ENCODE measurements at places on chromosomes 11 and 22.
A peak's percentile ranks its signal among the peaks of the same experiment; 100 is the strongest.

- no peak for ATAC-seq
These were observed 10.0 kb upstream of the NFRKB start for GRCh38 chr11:129905402-129905801.

- ATAC-seq: no peak
These were observed 14.3 kb downstream of the PI4KA start for GRCh38 chr22:20844055-20845037.

- no peak for ATAC-seq
These were observed 22.2 kb downstream of the CYB5R2 start for GRCh38 chr11:7651140-7651551.

DNA sequence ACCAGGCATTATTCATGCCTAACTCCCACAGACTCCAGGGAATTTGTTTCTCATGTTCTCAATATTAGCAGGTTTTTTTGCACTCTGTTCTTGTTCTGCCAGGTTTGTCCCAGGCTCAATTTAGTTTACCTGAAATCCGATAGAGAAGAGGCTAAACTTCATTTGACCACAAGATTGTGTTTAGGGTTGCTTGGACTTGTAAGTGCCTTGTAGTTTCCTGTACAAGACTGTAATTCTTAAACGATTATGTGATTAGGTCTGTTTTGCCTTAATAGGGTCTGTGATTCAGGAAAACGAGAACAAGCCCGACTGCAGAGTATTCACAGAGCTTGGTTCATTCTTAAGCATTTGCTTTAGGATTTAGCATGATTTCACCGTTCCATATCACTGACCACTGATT is 1.8 kb downstream of the PRSS23 start:
- no peak for ATAC-seq

GRCh38 chr22:17903564-17904295 is 120.6 kb downstream of the MICAL3 start:
- no peak for ATAC-seq

DNA sequence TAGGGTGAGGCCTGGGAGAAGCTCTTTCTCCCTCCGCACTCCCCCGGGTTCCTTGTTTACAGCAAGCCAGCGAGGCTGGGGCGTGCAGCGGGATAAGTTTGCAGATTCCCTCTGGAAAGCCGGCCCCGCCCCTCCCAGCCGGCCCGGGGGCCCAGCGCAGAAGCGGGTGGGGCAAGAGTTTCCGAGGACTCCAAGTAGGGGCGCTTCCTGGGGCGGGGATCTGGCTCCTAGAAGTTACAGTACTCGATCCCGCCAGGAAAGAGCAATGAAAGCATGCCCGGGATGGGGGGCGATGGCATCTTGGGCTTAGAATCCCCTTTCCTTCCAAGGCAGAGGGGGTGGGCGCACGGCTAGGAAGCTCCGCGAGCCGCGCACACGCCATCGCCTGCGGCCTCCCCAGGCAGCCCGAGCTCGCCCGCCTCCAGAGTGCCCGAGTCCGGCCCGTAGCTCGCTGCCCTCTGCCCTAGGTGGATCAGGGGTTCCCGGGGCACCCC is 385 bp downstream of the TST start:
- peak; percentile 46 for ATAC-seq

DNA sequence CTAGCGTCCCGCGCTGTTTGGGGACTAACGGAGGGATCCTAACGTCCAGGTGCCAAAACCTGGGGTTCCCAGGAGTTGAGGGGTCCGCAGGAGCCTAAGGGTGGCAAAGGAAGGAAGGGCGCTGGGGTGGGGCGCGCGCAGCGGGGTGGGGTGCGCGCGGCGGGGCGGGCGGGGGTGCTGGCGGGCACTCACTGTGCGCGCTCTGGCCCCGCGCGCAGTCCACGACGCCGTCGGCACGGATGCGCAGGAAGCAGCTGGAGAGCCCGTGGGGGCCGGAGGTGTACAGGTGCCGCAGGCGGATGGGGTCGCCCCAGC is 412 bp downstream of the FGF19 start:
- ATAC-seq: no peak

GRCh38 chr22:50684501-50684900 is 11.9 kb downstream of the SHANK3 start:
- peak; percentile 41 for ATAC-seq

DNA sequence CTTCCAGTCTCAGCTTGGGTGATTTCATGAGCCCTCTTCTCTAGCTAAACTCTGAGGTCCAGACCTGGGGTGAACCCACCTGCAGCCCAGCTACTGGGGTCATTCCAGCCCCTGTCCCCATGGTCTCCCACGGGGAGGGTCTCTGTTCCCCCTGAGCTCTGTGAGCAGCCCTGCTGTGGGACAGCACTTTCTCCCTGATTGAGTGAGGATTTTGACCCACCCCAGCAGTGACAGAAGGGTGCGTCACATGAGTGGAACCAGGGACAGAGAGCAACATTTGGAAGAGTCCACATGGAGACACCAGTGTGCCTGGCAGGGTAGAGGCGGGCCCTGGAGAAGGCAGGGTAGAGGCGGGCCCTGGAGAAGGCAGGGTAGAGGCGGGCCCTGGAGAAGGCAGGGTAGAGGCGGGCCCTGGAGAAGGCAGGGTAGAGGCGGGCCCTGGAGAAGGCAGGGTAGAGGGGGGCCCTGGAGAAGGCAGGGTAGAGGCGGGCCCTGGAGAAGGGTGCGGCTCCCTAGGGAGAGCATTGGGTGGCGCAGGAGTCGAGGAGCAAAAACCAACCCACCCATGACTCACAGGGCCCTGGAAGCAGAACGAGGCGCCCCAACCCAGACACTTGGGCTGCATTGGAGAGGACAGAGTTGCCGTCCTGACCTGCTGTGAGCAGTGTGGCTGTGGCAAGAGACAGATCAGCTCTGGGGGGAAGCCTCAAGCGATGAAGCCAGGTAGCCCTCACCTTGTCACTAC is 227.7 kb upstream of the B3GAT1 start:
- no peak for ATAC-seq

GRCh38 chr11:92628401-92629292 is 340.8 kb upstream of the MTNR1B start:
- no peak for ATAC-seq

DNA sequence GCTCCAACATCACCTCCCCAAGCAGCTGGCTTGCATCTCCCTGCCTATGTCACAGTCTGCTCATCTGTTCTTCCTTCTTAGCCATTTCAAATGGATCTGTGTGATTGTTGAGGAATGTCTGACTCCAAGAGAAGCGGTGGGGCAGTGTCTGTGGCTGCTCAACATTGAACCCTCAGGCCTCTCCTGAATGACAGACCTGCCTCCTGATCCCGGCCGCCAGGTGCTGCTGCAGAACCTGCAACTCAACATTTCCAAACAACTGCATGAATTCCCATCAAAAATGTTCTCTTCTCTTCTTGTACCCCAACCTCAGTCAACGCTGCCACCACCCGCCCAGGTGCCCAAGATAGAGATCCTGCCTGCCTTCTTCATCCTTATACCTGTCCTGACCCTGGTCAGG is 132.5 kb downstream of the FBXO7 start:
- no peak for ATAC-seq

- no peak for ATAC-seq
These were observed 6.9 kb upstream of the MS4A7 start for GRCh38 chr11:60371386-60371785.

DNA sequence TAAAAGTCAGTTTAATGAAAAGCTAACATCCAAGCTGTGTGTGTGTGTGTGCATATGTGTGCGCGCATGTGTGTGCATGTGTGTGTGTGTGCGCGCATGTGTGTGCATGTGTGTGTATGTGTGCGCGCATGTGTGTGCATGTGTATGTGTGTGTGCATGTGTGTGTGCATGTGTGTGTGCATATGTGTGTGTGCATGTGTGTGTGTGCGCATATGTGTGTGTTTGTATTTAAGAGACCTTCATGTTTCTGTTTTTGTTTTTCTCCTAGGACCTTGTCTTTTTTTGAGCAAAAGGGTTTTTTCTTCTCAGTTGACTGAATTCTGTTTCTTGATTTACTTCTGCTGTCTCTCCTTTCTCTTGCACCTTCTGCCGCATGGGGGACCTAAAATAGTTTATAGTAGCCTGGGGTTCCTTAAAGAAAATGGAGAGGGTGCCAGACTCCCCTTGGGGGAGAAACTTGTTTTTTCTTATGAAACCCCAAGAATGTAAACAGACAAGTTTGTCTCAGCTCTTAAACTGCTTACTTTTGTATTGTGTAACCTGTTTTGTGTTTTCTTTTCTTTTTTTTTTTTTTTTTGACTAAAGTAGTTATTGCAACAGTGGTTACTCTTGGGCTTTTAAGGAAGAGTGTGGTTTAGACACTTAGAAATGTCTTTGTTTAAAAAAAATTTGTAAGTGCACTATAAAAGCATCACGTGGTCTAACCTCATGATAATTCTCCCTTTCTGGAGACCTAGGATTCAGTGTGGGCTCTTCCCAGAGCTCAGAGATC is 53.0 kb downstream of the OSBPL5 start:
- no peak for ATAC-seq

DNA sequence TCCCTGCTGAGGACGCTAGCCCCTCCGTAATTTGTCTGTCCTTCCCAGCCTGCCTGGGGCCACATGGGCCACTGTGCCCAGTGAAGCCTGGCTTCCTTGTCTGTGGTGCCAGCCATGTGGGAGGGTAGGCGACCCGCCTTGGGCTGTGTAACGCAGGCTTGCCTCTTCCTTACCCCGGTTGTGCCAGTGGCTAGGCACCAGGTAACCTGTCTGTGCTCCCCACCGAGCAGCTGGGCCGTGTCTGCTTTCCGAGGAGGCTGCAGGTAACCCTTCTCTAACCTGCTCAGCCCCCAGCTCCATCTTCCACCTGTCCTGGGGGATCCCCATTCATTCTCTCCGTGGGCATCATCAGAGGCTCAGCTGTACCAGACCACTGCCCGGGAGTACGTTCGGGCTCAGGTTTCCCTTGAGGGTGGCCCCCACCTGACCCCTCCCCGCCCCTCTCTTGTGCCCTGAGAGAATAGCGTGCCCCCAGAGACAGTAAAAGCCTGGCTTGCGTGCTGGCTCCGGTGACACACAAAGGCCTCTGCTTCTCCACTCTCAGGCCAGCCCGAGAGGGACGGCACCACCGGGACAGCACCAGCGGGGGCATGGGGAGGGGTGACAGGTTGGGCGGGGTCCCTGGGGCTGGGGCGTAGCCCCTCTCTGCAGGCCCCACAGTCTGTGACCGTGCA is 79.1 kb downstream of the CDKN1C start:
- peak; percentile 5 for ATAC-seq

DNA sequence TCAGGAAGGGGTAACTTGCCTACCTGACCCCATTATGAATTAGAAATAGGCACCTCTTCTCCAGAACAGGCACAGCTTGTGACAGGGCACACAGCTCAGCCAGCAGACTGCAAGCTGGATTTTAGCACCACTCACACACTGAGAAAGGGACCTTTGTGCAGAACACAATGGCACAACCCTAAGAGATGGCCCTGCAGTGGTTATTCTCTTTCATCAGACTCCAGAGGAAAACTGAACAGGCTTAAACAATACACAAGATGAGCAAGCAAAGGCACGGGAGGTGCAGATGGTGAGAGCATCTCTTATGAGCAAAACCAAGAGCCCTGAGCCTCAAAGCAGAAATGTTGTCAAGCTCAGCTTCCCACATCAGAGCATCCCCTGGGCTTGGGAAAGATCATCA is 93.8 kb upstream of the LRRC55 start:
- ATAC-seq: peak; percentile 21

DNA sequence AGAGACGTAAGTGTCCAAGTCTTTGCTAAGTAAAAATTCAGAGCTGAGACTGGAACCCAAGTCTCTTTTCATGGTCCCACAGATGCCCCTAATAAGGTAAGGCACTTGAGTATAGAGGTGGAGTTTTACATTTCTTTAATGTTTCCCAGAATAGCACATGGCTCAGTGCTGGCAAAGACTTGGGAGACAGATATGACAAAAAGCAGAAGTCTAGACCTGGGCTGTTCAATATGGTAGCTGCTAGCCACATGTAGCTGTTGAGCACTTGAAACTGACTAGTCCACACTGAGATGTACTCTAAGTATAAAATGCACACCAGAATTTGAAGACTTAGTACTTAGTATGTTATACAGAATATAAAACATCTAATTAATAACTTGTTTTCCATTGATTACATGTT is 17.6 kb downstream of the VSTM5 start:
- ATAC-seq: no peak

GRCh38 chr11:120750647-120751549 is 239.3 kb downstream of the GRIK4 start:
- ATAC-seq: no peak

GRCh38 chr22:37176464-37177061 is 11.5 kb downstream of the C1QTNF6 start:
- peak; percentile 74 for ATAC-seq

DNA sequence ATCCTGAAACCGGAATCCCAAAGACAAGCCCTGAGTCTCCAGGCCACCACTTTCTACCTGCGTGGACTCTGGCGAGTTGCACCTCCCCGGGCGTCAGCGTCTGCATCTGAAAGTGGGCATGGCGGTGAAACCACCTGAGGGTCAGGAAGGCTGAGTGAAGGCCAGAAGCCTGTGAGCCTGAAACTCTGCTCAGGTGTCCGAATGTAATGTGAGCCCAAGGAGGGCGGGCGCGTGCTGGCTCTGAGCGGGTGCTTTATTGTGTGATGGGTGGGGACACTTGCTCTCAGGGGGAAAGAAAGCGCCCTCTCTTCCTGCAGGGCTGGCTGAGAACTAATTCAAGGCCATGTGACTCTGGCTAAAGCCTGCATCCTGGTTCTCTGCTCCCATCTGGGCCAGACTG is 135.6 kb downstream of the ST3GAL4 start:
- ATAC-seq: no peak

- ATAC-seq: no peak
These were observed 201.2 kb downstream of the NTM start for GRCh38 chr11:131571571-131571970.

GRCh38 chr11:64642418-64642735 is 51.4 kb downstream of the SLC22A12 start:
- no peak for ATAC-seq

- ATAC-seq: peak; percentile 98
These were observed 503.4 kb downstream of the DLG2 start for GRCh38 chr11:85123752-85124231.

- ATAC-seq: no peak
These were observed 91.7 kb downstream of the BLID start for GRCh38 chr11:122024278-122024677.

GRCh38 chr11:105827906-105828305 is 194.1 kb downstream of the MSANTD4 start:
- ATAC-seq: no peak

GRCh38 chr11:86427441-86427840 is 52.8 kb downstream of the CCDC81 start:
- no peak for ATAC-seq

GRCh38 chr22:20279662-20280134 is 11.6 kb upstream of the RTN4R start:
- ATAC-seq: no peak

GRCh38 chr22:23784215-23784732 is 2.5 kb upstream of the SMARCB1 start:
- ATAC-seq: no peak
